A549 treated with CpdA at 1 μM for 4 hours (cell line): ENCODE measurements at places on chromosomes 4 and X. TPM values are rescaled to one million over a fixed set of nuclear protein-coding genes. Genes with fewer than 3 reads are reported as not detected.

The F8A3 gene
- total RNA-seq = 0.20 to 1.4 TPM (median 1.0 TPM) in 5 replicates

The CENPVL1 gene
- not detected in 5 replicates for total RNA-seq

The CYTL1 gene
- not detected in 5 replicates for total RNA-seq

The MAGED1 gene
- total RNA-seq = 64.7 to 90.0 TPM (median 81.9 TPM) in 5 replicates

The CWH43 gene
- not detected in 5 replicates for total RNA-seq

The NEIL3 gene
- total RNA-seq = 13.7 to 16.3 TPM (median 15.4 TPM) in 5 replicates

The FGA gene
- 5.8 to 8.7 TPM (median 6.3 TPM) in 5 replicates for total RNA-seq

The GLOD5 gene
- total RNA-seq = not detected in 5 replicates

The RNF4 gene
- 58.7 to 87.5 TPM (median 59.6 TPM) in 5 replicates for total RNA-seq

The SMPX gene
- not detected in 5 replicates for total RNA-seq
